ENCODE measurements at places on chromosomes 11 and 22.

- DNase-seq: no peak
These were observed 10.1 kb upstream of the ANAPC15 start for GRCh38 chr11:72122607-72123006.

GRCh38 chr11:122127020-122127419 is 11.0 kb upstream of the BLID start:
- DNase-seq: no peak

GRCh38 chr11:59273373-59273841 is 60.7 kb upstream of the MPEG1 start:
- DNase-seq: no peak

DNA sequence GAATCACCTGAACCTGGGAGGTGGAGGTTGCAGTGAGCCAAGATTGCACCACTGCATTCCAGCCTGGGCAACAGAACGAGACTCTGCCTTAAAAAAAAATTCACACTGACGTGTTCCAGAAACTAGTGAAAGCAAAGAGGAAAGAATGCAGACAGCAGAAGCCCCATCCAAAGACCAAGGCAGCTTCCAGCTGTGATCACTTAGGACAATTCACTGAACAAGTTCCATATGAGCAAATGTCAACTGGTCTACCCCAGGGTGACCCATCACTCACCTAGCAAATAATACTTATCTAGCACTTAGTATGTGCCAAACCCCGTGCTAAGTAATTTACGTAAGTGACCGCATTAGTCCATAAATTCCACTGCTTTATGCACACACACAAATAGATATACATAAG is 138.9 kb downstream of the LARGE1 start:
- no peak for DNase-seq

DNA sequence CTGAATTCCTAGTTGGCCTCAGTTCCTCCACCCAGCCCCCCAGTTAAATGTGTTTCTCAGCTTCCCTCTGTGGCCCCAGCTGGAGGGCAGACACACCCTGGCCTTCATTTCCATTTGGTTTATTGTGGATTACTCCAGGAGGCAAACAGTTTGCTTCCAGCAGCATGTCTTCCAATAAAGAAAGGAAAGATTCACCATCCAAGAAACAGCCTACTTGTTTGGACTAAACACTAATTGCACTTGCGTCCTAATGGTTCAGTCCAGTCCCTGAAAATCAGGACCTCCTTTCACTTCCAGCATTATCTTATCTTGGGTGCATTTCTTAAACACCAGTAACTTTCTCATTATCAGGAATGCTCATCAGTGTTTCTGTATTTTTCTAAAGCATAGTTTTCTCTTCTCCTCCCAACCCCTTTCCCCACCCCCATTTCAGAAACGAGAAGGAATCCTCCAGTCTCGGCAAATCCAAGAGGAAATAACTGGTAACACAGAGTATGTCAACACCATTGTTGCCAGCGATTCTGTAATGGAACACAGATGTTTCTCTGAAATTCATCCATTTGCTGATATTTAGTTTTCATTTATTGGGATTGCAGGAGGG is 130.9 kb downstream of the PARVA start:
- DNase-seq: no peak

- DNase-seq: no peak
These were observed 34.7 kb downstream of the SNX19 start for GRCh38 chr11:130881475-130882137.

DNA sequence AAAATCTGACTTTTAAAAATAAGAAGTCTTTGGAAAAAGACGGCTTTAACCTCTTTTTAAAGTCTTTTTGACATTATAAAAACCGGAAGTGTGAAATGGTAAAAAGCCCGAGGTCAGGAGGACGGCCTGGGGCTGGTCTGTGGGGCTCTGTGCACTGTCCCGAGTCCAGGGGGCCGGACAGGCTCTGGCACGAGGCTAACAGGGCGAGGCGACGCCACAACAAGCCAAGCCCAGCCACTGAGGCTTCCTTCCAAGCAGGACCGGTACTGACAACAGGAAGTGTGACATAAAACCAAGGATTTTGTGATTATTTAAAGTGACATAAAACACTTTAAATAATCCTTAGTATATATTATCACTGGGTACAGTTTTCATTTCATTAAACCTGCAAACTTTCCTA is 39.2 kb downstream of the BRD1 start:
- DNase-seq: no peak

GRCh38 chr11:10409207-10409661 is 45.8 kb upstream of the AMPD3 start:
- DNase-seq: no peak

GRCh38 chr11:36333897-36334296 is 37.8 kb downstream of the PRR5L start:
- no peak for DNase-seq

GRCh38 chr22:50621356-50621880 is 6.5 kb downstream of the ARSA start:
- peak; percentile 53 for DNase-seq

- DNase-seq: no peak
These were observed 60.1 kb downstream of the ARFGAP3 start for GRCh38 chr22:42797011-42797410.

GRCh38 chr11:61771985-61772455 is 19.6 kb downstream of the MYRF start:
- DNase-seq: no peak

DNA sequence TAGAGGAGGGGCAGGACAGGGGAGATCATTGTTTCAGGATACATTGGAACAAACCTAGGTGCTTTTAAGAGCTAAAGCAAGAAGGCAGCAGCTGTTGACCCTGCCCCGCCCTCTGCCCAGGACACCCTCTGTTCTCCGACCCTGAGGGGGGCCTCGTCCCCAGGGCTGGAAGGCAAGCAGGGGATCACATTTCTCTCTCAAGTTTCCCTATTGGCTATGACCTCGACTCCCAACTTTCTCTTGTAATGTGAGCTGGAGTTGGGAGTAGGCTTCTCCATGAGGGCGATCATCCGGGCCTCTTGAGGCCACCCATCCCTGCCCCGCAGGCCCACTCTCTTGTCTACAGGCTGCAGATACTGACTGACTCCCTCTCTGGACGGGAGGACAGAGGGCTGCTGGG is 37.7 kb downstream of the DSCAML1 start:
- DNase-seq: no peak

GRCh38 chr11:65932558-65932919 is 12.7 kb upstream of the TSGA10IP start:
- DNase-seq: no peak

DNA sequence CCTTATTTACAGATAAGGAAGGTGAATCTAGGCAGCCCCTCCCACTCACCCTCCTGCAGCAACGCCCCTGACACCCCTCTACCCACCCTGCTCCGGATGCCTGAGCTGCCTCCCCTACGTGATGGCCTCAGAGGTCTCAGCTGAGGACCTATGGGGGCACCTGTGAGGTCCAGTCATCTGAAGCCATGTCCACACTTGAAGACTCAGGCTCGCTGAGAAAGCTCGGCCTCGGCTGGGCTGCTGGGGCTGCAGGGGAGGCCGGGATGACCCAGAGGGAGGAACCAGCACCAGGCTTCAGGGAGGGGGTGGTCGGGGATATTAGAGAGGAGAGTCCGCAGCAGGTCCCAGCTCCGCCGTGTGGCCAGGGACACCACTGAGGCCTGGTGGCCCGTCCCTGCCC is 92.8 kb downstream of the BRD1 start:
- no peak for DNase-seq

DNA sequence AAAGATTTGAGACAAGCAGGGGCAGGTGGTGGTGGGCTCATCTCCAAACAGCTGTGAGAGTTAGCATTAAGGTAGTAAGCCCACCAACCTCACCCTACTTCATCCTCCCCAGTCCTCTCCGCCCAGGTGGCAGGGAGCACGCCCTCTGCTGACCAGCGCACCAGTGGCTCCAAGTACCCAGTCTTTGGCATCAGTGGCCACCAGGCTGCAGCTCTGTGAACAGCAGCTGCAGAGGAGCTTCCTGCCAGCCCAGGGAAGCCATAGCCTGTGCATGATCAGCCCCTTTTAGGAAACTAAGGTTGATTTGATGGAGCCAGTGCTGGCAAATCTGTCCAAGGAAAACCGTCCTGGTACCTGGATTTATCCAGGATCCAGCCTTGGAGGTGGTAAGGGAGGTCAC is 21.7 kb downstream of the CAVIN3 start:
- no peak for DNase-seq

DNA sequence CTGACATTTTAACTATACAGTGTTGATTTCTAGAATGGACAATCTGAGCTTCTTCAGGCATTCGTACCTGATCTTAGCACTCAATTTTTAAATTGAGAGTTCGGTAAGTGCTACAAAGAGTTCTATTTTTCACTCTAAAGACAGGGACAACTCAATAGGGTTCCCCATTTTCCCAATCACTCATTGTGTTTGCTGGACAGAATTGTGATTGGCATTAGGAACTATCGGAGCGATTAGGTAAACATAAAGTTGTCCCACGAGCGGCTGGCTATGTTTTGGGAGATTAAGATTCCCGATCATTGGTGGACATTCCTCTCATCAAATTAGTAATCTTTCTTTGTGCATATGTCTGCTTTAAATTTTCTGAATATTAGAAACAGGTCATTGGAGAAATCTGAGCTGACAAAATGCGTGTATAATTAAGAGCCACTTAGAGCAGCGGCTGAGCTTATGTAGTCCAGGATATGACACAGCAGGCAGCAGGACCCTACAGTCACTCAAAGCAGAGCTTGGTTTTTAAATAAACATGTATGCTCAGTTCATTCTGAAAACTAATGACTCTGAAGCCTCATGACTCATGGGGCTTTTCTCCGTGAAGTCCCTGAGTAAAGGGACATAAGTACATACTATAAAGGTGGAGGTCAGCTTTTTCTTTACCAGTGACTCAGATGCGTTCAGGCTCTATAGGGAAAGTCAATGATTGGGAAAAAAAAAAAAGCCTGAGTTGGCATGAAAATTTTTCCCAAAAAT is 109.4 kb downstream of the GRIA4 start:
- no peak for DNase-seq

- DNase-seq: no peak
These were observed 374.3 kb upstream of the MPPED2 start for GRCh38 chr11:30960387-30960992.

GRCh38 chr11:116144387-116144958 is 628.3 kb downstream of the BUD13 start:
- no peak for DNase-seq

DNA sequence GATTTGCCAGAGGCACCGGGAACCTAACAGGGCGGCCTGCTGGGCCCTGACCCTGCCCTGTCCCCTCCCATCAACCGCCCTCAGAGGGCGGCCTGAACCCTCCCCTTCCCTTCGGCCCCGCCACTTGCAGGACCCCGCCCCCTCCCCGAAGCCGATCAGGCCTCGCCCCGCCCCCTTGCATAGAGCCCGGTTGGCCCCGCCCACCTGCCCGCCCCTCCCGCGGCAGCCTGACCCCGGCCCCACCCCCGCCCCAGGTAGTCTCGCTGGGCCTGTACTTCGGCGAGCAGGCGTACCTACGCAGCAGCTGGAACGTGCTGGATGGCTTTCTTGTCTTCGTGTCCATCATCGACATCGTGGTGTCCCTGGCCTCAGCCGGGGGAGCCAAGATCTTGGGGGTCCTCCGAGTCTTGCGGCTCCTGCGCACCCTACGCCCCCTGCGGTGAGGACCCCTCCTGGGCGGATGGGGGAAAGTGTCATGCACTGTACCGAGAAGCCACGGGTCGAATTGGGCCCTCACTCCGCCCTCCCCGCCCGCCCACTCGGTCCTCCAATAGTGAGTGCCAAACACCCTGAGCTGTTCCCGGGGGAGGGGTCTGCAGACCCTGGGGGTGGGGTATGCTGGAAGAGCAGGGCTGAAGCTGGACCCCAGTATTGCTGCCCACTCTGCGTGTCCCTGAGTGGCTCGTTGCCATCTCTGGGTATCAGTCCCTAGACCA is 94.1 kb downstream of the CACNA1I start:
- no peak for DNase-seq

DNA sequence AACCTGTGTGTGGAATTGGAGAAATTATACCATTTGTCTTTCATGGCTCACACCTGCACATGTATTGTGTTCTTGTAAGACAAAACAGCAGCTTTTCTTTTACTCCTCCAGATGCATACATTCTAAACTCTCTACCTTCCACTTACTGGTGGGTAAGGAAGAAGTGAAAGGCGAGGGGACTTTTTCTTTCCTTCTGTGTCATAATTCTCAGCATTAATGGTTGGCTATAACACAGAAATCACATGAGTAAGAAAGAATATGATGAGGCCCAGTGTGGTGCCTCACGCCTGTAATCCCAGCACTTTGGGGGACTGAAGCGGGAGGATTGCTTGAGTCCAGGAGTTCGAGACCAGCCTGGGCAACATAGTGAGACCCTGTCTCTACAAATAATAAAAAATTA is 57.8 kb upstream of the SHANK2 start:
- no peak for DNase-seq

GRCh38 chr11:26753723-26754504 is 32.1 kb upstream of the SLC5A12 start:
- no peak for DNase-seq

GRCh38 chr11:73203790-73204189 is 14.3 kb upstream of the P2RY2 start:
- no peak for DNase-seq

- DNase-seq: peak; percentile 4
These were observed 14.9 kb upstream of the TSKU start for GRCh38 chr11:76768088-76768908.

GRCh38 chr11:115720602-115721245 is 216.5 kb upstream of the CADM1 start:
- DNase-seq: no peak

GRCh38 chr22:25219948-25220442 is 556 bp downstream of the CRYBB2 start:
- DNase-seq: no peak

- DNase-seq: no peak
These were observed 25.3 kb downstream of the SCN3B start for GRCh38 chr11:123628936-123629683.

DNA sequence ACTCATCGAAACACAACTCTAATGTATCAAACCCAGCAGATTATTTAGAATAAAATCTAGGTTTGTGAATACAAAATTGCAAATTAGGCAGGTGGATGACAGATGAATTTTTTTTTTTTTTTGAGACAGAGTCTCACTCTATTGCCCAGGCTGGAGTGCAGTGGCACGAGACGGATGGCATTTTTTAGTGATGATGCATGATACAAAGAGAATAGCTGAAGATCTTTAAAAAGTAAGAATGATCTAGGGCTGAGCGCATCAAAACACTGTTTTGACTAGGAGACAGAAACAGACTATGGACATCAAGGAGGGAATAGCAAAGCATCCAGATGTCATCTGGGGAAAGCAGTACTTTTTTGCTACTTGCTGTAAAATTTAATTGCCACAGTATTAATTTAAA is 63.8 kb downstream of the IMMP1L start:
- DNase-seq: no peak
